Activated CD8-positive, alpha-beta memory T cell treated with anti-CD3 and anti-CD28 coated beads, Interleukin-2, amount 10 ng/mL, durations not matched to agents 7 days and 5 days (primary cell): ENCODE measurements at places on chromosomes 4 and X.

GRCh38 chr4:128333309-128334018 lies 45.9 kb upstream of the PGRMC2 start:
- no peak for DNase-seq

DNA sequence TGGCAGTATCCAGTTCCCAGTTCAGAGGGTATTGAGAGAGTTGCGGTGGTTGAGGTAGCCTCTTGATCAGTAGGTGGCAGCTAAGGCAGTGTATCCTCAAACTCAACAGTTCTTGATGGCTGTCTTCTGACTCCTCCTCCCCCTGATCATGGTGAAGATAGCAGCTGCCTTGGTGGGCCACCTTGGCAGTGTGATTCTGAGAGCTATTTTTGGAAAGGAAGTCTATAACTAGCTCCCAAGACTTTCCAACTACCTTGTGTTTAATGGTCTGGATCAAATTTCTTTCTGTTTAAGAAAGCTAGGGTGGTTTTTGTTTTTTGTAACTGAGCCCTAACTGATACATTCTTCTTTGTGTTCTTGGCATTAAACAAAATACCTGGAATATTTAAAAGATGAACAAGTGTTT lies 10.5 kb upstream of the TBC1D19 start:
- DNase-seq = no peak

- no peak for DNase-seq
Measured at GRCh38 chr4:156870131-156870530, 101.5 kb downstream of the PDGFC start.

- no peak for DNase-seq
Measured at GRCh38 chr4:141469392-141469791, 167.0 kb upstream of the IL15 start.

- no peak for DNase-seq
Measured at GRCh38 chr4:113012122-113012725, 37.2 kb upstream of the ANK2 start.

DNA sequence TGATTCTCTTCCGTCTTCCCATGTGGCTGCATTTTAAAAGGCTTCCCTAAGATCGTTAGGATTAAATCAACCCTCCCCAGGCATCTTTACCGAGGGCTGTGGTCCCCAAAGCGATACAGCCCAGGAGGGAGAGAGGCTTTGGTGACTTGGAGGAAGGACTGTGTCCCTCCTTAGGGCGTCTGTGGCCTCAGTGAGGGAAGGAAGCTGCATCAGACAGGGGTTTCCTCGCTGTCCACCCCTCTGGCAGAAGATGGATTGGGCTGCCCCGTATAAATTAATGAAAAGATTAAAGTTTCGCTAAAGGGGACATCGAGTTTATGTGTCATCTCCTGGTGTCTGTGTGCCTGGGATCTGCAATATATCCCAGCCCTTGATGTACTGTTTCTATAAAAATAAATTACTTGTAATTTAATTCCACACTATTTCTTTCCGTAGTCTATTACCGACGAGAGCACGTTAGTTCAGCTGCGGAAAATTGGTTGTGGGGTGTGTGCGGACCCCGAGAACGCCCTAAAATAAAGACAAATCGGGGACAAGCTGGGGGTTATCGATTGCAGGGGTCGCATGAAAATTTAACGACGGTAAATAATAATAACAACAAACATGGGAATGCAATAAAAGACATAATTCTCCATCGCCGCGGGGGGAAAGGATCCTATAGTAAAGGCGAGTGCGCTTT lies 6.5 kb downstream of the SHOX start:
- no peak for DNase-seq

DNA sequence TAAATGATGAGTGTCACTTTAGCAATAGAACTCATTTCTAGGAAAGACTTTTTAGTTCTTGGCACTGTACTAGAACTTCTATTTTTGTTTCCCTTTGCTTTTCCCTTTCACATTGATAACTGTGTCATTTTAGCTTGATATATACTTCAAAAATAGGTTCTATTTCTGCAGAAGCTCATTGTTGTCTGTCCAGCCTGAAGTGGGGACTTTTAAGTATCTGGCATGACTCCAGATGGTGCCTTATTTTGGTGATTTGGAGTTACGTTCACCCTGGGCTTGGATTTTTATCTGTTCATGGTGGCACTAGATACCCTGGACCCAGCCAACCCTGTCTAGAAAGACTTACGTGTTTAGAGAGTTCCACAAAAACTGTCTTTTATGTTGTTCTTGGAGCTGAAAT lies 3.4 kb downstream of the ABHD18 start:
- DNase-seq = no peak

- DNase-seq = no peak
Measured at GRCh38 chr4:2937146-2937857, 25.9 kb downstream of the NOP14 start.

DNA sequence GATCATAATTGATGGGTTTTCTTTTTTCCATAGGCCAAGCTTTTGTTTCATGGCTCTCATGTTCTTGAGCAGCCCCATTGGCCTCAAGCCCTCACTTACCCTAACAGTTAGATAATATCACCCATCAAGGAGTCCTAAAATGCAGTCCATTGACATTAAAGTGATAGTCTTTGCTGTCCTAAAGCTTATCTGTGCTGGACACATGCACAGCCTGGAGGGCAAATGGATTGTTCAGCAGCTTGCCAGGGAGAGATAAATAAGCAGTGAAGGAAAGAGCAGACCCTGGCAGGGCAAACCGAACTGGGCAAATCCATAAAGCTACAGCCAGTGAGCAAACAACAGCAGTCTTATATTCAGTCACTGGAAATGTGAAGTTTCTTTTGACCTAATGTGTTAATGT lies 199.6 kb upstream of the MID1 start:
- DNase-seq = no peak

- DNase-seq = no peak
Measured at GRCh38 chrX:138923805-138924204, 212.3 kb upstream of the FGF13 start.

DNA sequence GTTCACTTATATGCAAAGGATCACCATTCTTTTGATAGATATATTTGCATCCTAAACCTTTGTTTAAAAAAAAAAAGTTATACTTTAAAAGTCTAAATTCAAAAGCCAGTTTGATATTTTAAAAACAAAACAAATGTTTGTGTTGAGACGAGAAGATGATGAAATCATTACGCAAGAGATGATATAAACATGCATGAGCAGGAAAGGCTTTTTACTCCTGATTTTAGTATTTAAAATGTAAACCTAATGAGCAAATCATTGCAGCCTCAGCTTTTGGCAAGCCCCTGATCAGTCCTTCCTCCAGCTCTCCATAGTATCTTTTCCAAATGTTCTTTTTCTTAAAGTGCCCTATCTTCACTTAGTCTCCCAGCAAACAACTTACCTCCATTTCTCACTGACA lies 115.6 kb downstream of the ARAP2 start:
- no peak for DNase-seq

DNA sequence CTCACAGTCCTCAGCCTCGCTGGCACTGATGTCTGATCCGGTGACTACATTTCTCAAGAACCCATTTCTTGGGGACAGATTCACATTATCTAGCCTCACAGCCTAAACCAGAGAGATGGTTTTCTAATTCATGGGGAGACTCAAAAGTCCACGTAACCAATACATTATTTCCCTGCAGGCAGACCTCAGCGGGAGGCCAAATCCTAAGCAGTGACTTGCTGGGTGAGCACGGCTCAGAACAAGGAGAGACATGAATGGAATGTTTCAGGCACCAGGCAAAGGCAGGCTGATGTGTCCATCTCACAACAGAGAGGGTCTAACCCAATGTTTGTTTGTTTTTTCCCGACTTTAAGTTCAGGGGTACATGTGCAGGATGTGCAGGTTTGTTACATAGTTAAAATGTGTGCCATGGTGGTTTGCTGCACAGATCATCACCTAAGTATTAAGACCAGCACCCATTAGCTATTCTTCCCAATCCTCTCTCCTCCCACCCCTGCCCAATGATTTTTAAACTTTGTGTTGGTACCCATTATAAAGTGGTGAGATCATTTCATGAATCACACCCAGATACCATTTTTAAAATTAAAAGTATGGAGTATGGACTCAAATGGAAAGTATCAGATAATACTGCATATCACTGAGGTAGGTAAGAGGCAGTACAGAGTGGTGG lies 53.3 kb downstream of the SCD5 start:
- DNase-seq = no peak

- no peak for DNase-seq
Measured at GRCh38 chrX:101408532-101408841, 465 bp downstream of the HNRNPH2 start.

- DNase-seq = no peak
Measured at GRCh38 chr4:20493761-20494353, 206.4 kb upstream of the PACRGL start.

DNA sequence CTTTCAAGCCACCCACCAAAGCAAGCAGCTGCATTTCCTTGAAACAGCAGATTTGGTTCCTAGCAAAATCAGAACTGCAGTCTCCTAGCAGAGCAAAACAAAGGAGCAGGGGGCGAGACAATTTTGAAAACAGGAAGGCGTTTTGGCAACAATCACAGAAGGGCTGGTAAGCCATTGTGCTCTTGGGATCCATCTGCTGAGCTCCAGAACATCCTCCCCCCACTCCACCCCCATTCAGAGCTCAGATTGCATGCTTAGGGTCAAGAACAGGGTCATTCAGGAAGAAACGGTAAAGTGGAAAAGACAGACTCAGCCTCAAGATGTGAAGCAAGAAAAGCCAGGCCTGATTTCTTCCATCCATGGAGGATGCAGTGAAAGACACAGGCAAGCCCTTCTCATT lies 7.6 kb upstream of the PCDH19 start:
- no peak for DNase-seq

DNA sequence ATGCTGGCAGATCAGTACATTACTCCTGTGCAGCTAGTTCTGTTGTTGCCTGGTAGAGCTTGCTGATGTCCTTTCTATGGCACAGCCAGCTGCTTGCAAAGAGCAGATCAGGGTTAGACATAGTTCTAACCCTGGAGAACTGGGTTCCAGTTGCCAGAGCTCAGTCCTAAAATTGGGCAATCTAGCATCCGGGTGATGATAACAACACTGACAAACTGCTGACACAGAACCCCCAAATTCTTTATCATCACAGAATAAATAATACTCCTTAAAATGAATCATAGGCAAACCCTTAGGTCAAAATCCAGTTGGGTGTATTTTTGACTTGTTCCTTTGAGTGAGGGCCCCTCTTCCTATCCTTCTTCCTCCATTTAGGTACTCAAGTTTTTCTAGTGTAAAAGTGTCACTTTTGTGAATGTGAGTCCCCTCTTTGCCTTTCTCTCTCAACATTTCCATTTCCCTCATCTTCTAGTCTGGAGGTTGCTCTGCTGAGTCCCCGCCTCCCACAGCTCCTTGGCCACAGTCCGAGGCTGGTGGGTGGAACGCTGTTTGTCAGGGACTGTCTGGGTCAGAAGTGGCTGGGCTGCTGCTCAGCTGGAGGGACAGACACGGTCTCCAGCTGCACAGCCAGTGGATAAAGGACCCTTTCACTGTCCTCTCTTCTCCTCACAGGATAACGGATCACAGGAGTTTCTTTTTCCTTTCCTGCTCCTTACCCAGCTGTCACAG lies 93.6 kb upstream of the RASGEF1B start:
- DNase-seq = no peak

GRCh38 chr4:1245481-1246051 lies 3.4 kb downstream of the CTBP1 start:
- no peak for DNase-seq

DNA sequence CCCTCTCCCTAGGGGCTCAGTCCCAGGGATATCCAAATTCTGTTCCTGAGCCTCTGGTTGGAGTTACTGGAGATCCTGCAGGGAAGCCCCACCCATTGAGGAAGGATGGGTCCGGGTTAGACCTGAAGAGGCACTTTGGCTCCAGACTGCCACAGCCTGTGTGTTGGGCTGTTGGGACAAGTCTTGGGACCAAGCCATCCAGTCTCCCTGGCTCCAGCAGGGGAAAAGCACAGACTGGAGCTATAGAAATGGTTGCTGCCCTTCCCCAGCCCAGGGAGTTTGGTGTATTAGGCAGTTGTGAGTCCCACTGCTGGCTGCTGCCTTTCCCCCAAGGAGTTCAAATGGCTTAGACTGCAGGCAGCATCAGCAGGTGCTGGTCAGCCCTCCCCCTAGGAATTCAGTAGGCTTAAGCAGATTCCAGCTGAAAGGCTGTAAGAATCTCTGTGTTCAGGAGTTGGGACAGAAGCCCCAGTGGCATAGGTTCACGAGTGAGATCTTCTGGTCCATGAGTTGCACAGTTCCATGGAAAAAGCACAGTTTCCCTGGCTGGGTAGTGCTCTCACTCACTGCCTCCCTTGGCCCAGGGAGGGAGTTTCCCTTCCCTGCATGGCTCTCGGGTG lies 344.0 kb upstream of the EPHA5 start:
- no peak for DNase-seq

DNA sequence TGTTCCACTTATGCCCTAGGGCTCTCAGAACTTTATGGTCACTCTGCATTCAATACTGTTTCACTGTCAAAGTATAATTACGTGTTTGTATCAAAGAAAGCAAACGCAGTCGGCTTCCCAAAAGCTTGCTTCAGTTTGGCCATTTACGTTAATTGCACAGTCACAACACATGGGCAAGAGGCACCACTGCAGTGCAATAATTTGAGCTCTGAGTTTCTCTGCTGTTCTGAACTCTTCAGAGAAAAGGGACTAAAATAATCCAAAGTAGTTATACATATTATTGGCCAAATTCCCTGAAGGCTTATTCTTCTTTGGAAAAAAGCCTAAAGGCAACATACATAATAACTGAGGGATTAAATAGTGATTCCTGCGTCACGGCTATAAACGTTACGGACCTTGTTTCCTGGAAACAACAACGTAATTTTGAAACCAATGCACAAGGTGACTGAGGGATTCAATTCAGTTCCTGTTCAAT lies 51.3 kb downstream of the RNF150 start:
- DNase-seq = no peak

DNA sequence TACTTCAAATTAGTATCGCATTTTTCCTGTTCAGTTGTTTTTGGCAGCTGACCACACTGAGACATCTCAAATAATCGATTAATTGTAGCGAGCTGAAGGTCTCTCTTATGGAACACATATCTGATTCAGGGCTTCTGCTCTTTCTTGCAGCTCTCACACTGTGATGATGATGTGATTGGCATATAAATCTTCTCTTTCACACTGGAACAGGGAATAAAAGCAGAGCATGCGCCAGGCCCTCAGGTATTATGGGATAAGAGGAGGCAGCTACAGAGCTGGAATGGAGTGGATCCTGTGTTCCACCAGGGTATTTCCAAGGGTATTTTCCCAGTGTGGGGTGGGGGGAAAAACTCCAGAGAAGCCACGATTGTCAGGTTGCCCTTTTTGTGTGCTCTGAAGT lies 265.4 kb upstream of the CASK start:
- DNase-seq = no peak

GRCh38 chr4:165204462-165204830 lies 2.9 kb upstream of the KLHL2 start:
- DNase-seq = no peak
